ENCODE measurements at places on chromosomes 4 and X. TPM values are rescaled to one million over a fixed set of nuclear protein-coding genes. Genes with fewer than 3 reads are reported as not detected.

The SPIN2A gene
- total RNA-seq, result 0.18 TPM

The MAGEA12 gene
- total RNA-seq, result not detected

The NLRP2B gene
- total RNA-seq, result not detected

The DMP1 gene
- total RNA-seq, result not detected

The MGARP gene
- 35.0 TPM for total RNA-seq

DNA sequence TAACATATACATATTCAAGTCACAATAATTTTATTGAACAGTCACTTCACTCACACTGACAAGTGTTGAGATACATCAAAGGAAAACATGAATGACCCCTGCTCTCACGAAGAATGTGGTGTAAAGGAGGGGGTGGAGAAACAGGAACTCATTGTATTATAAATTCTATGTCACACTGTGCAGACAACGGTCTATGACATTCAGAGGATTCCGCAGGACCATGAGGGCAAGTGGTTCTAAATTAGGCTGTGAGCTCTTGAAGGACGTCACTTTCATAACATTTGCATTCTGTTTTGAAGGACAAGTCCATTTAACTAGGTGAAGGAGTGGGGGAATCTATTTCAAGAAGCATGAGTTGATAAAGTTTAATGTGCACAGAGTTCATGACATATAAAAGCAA is 415.2 kb upstream of the HS3ST1 start:
- no peak for DNase-seq

DNA sequence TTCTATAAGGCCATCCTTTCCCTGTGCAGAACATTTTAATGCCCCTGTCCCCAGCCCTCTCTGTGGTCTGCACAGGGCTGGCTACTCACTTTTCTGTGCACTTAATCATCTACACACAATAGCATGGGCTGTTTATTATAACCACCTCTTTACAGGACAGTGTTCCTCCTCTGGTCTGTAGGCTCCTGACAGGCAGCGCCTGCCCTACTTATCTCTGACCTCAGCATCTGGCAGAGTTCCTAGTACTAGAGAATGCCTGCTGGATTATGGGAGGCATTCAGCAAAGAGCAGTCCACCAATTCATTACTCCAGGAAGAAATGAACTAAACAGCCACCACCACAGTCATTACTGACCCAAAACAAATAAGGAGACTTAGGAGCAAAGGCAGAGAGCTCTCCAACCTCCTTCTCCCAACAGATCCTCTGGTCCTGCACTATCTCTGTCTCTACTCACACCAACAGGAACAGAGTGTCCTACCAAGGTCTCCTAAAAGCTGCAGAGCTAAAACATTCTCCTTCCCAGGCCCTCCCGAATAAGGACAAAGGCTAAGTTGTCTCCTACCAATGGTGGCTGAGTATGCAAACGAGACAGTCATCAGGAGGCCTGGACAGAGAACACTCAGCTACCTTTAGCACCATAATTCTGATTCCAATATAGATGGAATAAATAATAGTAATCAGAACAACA is 279.2 kb downstream of the QDPR start:
- DNase-seq, result peak; percentile 84

DNA sequence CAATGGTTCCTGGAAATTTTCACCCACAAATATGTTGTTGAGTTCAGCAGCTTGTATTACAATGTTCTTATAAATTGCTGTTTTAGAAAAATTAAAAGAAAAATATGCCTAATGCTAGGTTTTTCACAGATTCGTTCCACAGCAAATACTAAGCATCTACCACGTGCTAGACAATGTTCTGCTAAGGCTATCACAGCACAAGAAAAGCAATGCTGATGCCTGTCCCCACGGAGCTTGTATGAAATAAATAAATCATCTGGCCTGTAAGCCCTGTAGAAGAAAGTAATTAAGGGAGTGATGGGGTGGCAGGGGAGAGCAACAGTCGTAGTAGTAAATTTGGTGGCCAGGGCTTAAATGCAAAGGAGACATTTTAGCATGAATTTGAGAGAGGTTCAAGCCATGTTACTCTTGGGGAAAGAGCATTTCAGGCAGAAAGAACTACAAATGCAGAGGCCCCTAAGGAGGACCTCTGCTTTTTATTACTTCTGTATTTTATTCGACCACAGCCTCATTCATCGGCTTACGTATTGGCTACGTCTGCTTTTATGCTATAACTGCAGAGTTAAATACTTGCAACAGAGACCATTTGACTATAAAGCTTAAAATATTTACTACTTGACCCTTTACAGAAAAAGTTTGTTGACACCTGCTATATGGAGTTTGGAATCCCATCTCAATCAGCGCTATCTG is 36.3 kb downstream of the ARAP2 start:
- no peak for DNase-seq

- no peak for DNase-seq
Observed at GRCh38 chr4:155713911-155714310, 44.9 kb upstream of the GUCY1B1 start.

DNA sequence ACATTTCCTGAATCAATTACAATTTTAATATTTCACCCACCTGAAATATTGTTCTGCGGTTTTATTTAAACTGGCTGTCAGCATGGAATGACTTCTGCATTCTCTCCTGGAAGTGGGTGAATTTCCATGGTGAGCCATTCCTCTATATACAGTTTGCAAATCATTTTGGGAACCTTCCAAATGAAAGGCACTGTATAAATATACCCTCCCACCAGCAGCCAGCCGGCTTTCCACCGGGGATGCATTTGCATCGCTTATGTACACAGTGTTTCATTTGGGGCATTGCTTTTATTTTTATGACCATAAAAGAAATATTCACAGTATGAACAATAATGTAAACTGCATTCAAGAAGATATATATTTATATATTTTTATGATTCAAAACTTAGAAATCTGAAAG is 4.7 kb upstream of the IL1RAPL1 start:
- peak; percentile 58 for DNase-seq

DNA sequence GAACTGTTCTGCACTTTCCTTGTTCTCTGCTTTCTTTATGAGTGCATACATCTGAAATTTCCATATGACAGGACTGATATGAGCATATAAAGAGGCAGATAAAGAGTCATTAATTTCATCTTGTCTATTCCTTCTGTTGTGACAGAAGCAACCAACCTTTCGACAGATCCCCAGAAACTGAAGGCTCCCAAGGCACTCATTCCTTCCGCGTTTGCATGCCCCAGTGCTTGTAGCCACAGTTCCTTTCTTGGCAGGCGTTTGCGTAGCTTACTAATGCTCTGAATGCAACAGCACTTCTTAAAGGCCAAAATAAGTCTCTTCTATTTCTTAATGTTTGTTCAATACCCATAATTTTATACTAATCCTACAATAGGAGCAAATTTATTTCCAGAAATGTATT is 94.0 kb upstream of the TBL1X start:
- peak; percentile 12 for DNase-seq

GRCh38 chr4:20337261-20337664 is 85.6 kb downstream of the SLIT2 start:
- peak; percentile 15 for DNase-seq

GRCh38 chr4:7554905-7555304 is 120.2 kb upstream of the PSAPL1 start:
- no peak for DNase-seq

- no peak for DNase-seq
Observed at GRCh38 chrX:94662689-94663088, 988.7 kb downstream of the FAM133A start.

DNA sequence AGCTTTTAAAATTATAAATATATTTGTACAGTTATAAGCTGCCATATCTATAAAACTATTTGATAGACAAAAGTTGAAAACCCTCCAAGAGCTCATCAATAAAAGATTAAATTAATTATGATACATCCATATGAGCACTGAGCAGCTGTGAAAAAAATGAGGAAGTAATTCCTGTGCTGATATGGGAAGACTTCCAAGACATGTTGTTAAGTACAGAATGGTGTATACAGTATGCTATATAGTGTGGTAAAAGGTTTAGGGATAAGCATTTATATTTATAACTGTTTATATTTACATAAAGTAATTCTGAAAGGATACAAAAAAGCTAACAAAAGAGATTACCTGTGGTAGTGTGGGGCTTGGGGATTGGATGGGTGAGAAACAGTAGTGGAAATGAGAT is 92.8 kb upstream of the BMP2K start:
- no peak for DNase-seq

- DNase-seq, result no peak
Observed at GRCh38 chr4:56062106-56062505, 113.4 kb downstream of the CEP135 start.

- no peak for DNase-seq
Observed at GRCh38 chr4:98204236-98204553, 57.0 kb upstream of the RAP1GDS1 start.

DNA sequence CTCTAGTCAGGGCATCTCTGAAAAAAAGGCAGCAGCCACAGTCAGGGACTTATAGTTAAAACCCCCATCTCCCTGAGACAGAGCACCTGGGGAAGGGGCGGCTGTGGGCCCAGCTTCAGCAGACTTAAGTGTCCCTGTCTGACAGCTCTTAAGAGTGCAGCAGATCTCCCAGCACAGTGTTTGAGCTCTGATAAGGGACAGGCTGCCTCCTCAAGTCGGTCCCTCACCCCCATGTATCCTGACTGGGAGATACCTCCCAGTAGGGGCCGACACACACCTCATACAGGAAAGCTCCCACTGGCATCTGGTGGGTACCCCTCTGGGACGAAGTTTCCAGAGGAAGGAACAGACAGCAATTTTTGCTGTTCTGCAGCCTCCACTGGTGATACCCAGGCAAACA is 129.0 kb downstream of the ANXA5 start:
- DNase-seq, result no peak
